WERI-Rb-1 (cell line): ENCODE measurements at places on chromosomes 7 and 10.
A peak's percentile ranks its signal among the peaks of the same experiment; 100 is the strongest.

DNA sequence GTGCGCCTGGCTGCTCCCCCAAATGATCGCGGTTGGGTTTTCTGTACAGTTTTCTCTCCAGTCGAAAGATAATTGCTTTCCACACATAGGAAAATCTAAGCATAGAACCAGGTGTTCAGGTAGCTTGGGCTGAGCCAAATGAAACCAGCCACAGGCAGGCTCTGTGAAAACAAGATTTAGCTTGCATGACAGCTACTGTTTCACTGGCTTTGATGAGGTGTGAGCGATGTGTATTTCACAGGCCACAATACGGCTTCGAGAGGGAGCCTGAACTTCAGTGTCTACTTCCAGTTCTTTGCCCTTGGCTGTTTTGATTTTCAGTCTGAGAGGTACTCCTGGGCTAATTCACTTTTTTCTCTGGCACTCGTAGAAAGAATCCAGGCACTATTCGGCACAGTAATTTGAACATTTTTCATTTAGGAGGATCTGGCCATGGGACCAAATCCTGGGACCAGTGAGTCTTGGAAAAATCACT, 110.5 kb downstream of the JCAD start:
- no peak for DNase-seq

- no peak for DNase-seq
These were observed 40.0 kb downstream of the NKX6-2 start for GRCh38 chr10:132745971-132746370.

- DNase-seq, result no peak
These were observed 9.4 kb upstream of the CDK6 start for GRCh38 chr7:92845736-92846135.

- no peak for DNase-seq
These were observed 12.4 kb downstream of the WAPL start for GRCh38 chr10:86509145-86509544.

DNA sequence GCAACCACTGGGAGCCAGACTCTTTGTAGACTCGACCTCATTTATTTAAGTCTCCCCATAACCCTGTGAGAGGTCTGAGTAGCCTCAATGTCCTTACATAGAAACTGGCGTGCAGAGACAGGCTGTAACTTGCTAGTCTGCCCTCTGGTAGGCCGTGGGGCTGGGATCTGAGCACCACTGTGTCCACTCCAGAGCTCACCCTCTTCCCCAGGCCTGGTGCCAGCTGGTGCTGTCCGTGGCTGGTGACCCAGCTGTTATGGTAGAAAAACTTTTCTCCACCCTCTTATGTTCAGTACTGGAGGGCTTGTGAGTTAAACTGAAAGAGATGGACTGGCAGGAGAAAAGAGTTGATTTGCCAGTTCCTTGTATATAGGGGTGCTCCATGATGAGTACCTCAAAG, 41.9 kb downstream of the ADAMTS14 start:
- DNase-seq, result no peak

DNA sequence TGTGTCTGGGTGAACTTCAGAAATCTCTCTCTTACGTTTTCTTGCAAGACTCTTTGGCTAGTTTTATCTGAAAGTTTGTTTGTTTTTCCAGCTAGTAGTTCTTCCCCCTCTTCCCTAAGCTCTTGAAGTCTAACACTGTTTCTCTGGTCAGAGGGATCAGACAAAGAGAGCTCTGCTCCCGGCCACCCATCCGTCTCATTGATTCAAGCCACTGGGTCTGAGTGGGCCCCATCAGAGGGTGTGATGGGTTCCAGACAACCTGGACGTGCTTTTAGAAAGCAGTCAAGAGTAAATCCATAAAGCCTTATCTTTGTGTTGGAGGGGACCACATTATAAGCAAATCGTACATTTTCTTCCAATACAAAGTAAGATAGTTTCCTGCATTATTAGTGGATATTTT, 242.6 kb upstream of the C7orf33 start:
- DNase-seq, result peak; percentile 34

DNA sequence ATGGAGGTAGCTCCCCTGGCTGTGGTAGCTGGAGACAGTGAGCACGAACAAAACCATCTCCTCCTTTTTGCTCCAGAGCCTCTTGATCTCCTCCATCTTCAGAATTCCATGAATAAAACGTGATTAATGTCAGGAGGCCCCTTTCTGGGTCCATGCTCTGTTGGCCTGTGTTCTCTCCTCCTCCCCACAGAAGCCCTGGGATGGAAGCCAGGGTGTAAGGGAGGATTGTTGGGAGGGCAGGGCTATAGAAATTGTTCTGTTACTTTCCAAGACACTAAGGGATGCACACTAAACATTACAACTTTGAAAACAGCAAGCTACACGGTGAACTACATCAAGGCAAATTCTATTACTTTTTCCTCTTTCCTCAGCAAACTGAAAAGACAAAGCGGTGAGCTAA, 96.3 kb downstream of the RNF216 start:
- no peak for DNase-seq

DNA sequence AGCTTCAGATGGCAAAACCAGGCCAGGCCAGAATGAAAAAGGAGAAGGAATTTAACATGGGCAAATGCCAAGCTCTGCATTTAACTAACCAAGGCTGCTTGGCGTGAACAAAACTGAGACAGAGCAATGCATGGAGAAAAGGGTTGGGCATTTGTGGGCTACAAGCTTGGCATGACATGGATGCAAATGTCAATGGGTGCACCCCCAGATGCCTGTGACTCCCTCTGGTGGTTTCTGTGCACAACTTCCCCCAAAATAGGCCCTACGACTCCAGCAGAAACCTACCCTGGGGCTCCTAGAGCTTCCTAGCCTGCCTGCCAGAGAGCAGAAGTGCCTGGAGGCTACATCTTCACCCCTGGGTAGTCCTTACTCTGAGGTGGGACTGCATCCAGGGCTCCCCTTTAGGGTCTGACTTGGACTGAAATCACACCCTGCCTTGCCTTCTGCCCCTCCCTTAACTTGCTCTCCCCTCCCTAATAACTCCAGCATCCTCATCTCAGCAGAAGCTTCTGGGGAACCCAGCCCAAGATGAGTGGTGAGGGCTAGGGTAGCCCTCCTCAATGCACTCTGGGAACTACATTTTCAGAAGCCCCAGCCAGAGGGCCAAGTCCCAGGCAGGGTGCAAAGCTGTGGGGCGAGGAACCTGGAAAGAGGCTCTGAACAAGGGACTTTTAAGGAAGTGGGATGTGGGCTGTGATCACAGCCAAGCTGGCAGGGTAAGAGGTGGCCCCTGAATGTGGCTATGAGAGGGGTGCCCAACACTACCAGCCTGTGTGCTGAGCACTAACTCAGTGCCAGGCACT, 11.3 kb downstream of the GPRIN2 start:
- DNase-seq, result peak; percentile 26

DNA sequence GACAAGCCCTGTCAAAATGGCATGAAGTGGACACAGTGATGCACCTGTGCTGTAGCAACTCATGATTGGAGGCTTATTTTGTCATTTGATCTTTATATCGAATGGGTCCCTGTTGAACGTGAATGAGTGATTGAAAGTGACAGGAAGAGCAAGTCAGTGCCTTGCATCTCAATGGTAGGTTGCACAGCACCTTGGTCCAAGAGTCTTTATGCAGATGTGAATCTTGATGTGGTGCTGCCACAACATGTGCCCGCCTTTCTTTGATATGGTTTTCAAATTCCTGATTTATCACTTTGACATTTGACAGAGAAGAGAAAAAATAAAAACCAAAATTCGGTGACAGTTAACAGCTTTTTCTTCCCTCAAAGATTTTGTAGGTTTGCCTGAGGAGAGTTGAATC, 1182.4 kb downstream of the DNAJB9 start:
- no peak for DNase-seq

DNA sequence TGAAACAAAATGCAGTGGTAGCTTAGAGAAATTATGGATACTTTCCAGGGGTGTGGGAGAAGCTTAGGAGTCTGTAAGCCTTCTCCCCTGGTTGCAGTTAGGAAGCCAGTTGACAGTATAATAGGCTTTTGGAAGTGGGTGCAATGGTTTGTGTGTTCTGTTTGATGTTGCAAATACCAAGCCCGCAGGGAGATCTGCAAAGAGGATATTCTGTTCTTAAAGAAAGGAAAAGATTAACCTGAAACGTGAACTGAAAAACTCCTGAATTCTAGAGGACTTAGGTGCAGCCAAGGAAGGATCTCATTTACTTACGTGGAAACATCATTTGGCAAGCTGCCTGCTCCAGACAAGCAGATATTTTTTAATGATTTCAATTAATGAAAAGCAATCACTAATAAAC, 496.6 kb downstream of the AUTS2 start:
- peak; percentile 30 for DNase-seq

DNA sequence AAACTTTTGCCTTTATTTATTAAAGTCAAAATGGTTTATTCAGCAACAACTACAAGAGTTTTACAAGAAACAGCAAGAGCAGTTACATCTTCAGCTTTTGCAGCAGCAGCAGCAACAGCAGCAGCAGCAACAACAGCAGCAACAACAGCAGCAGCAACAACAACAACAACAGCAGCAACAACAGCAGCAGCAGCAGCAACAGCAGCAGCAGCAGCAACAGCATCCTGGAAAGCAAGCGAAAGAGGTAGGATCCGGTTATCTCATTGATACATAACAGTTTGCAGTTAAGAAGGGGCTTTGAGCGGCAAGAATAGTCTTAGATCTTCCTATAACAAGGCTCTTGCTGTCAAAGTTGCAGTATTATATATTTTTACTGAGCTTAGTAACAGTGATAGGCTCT, 215.1 kb downstream of the FOXP2 start:
- no peak for DNase-seq

DNA sequence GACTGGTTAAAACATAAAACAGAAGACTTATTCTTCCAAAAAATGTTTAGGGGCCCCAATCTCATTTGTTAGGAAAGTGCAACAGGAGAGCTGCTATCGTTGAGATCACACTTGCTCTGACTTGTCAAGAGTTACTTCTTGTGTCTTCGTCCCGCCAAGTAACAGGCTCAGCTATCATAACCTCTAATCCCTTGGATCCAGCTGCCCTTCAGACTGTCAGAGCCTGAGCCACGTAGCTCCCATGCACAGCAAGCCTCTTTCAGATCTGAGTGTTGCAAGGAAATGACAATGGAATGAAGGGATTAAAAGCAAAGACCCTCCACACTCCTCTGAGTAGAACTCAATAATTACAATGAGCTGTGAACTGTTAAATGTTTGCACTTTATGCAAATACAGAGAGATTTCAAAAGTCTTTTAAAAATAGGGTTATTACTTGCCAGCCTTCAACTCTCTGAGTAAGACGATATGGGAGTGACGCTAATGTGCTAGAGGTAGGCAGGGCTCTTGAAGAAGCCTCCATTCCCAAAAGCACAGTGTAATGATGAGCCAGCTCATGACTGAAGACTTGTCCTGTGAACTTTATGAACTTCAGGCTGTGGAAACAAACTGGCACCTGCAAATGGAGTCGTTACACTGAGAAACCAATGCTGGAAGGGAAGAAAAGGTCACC, 28.4 kb upstream of the CDK13 start:
- peak; percentile 79 for DNase-seq

- DNase-seq, result no peak
These were observed 358.1 kb downstream of the SUGCT start for GRCh38 chr7:40492946-40493345.

DNA sequence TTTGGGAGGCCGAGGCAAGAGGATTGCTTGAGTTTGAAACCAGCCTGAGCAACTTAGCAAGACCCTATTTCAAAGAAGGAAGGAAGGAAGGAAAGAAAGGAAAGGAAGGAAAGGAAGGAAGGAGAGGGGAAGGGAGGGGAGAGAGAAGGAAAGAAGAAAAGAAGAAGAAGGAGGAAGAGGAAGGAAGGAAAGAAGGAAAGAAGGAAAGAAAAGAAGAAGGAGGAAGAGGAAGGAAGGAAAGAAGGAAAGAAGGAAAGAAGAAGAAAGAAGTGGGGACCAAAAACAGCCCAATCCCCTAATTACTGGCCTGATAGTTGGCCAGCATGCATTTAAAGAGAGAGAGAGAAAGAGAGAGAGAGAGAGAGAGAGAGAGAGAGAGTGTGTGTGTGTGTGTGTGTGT, 66.4 kb downstream of the EEPD1 start:
- no peak for DNase-seq

DNA sequence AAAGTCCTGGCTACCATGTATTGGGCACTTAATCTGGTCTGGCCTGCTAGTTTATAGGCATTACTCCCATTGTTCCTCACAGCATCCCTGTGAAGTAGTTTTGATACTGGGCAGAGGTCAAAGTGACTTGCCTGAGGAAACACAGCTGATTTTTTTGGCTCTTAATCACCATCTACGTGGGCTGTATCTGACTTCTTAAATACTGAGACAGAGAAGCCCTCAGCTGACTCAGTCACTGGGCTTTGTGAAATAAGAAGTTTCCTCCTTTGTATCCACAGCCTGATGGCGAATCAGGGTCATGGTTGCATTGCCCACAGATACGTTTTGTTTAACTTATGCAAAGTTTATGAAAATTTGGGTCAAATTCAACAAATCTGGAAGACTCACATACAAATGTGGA, 13.2 kb downstream of the TACR2 start:
- DNase-seq, result no peak

GRCh38 chr10:109467551-109467950, 455.8 kb downstream of the XPNPEP1 start:
- DNase-seq, result no peak

DNA sequence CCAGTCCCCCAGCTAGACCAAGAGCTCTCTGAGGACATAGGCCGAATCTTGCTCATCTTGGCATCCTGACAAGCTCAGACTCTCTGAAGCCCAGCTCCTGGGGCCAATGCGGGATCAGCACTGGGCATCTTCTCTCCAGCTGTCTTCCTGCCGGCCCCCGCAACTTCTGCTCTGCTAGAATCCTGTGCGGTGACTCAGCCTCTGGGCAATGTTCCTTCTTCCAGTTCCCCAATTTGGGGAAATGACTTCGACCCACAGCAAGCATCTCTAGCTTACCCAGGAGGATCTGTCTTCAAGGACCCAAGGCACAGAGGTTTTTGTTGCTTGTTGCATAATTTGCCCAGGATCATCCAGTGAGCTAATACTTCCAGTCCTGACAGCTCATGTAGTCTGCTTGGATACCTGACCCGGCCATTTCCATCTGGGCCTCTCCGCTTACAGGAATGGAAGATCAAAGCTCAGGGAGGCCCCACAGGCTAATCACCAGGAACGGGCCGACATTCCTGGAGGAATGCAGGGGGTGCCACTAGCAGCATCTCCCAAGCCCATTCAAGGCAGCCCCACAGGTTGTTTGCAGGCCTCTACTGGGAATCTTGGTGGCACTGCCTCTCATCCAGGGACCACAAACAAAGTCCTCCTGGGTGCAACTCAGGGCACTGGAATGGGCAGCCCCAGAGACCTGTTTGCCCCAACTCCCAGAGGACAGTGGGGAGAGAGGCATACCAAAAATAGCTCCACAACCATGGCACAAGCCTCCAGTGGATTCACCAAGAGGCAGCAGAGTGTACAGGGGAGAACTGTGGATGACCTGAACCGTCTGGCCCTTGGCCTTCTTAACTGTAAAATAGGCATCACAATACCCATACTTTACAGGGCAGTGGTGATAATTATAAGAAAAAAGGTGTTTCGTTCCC, 151.9 kb downstream of the NEURL1 start:
- DNase-seq, result no peak
